Hepatocyte (in vitro differentiated cells): ENCODE measurements at places on chromosomes 7 and 10. TPM values are rescaled to one million over a fixed set of nuclear protein-coding genes. Genes with fewer than 3 reads are reported as not detected.

KLHDC10 gene
- 7.2 and 8.0 TPM in 2 replicates for polyA plus RNA-seq

GNG11 gene
- 18.0 and 21.1 TPM in 2 replicates for polyA plus RNA-seq

YKT6 gene
- polyA plus RNA-seq, result 69.3 and 75.7 TPM in 2 replicates

- no peak overlapping the region for H3K27ac ChIP-seq
- no peaks in the 10 kb centered on the region for H3K27me3 ChIP-seq
- no peaks in the 10 kb centered on the region for H3K36me3 ChIP-seq
- no peak overlapping the region for H3K4me3 ChIP-seq
These were observed 355.2 kb downstream of the CCSER2 start for GRCh38 chr10:84683550-84683949.

GRCh38 chr7:41708581-41709358 is 5.9 kb upstream of the INHBA start:
- no peak overlapping the region for H3K4me3 ChIP-seq
- H3K36me3 ChIP-seq, result no peaks in the 10 kb centered on the region
- H3K4me1 ChIP-seq, result peaks cover 5% of the 10 kb centered on the region
- H3K27ac ChIP-seq, result no peak overlapping the region
- H3K27me3 ChIP-seq, result no peaks in the 10 kb centered on the region
- no peak for DNase-seq

- H3K27ac ChIP-seq, result no peak overlapping the region
- no peak overlapping the region for H3K4me3 ChIP-seq
- DNase-seq, result no peak
- H3K36me3 ChIP-seq, result no peaks in the 10 kb centered on the region
These were observed 74.6 kb downstream of the ATRNL1 start for GRCh38 chr10:115167751-115168150.

- H3K27me3 ChIP-seq, result peaks cover 18% of the 10 kb centered on the region
- H3K27ac ChIP-seq, result no peak overlapping the region
- no peak overlapping the region for H3K4me3 ChIP-seq
- H3K36me3 ChIP-seq, result no peaks in the 10 kb centered on the region
- H3K4me1 ChIP-seq, result no peaks in the 10 kb centered on the region
- DNase-seq, result no peak
These were observed 1.1 kb downstream of the IL2RA start for GRCh38 chr10:6061056-6061455.

- DNase-seq, result no peak
- H3K36me3 ChIP-seq, result no peaks in the 10 kb centered on the region
- peak overlapping the region; percentile 45 for H3K27ac ChIP-seq
These were observed 104.4 kb upstream of the FAM3C start for GRCh38 chr7:121500360-121501058.

GRCh38 chr7:102883098-102883860 is 29.5 kb upstream of the LRRC17 start:
- peaks cover 4% of the 10 kb centered on the region for H3K4me1 ChIP-seq
- H3K4me3 ChIP-seq, result no peak overlapping the region
- no peaks in the 10 kb centered on the region for H3K27me3 ChIP-seq
- DNase-seq, result no peak
- peak overlapping the region; percentile 32 for H3K27ac ChIP-seq

- no peak overlapping the region for H3K4me3 ChIP-seq
- H3K36me3 ChIP-seq, result no peaks in the 10 kb centered on the region
- H3K27me3 ChIP-seq, result no peaks in the 10 kb centered on the region
- no peaks in the 10 kb centered on the region for H3K4me1 ChIP-seq
- H3K27ac ChIP-seq, result no peak overlapping the region
These were observed 271.5 kb upstream of the ZWINT start for GRCh38 chr10:56632537-56632936.
